A549 treated with Mapracorat at 1 μM for 4 hours (cell line): ENCODE measurements at places on chromosomes 5 and 9. TPM values are rescaled to one million over a fixed set of nuclear protein-coding genes. Genes with fewer than 3 reads are reported as not detected.

RMRP gene
- total RNA-seq: 8.1 to 20.9 TPM (median 15.0 TPM) in 4 of 5 replicates, not detected in the other

RAPGEF6 gene
- total RNA-seq: 7.8 to 11.6 TPM (median 10.1 TPM) in 5 replicates

MPDZ gene
- total RNA-seq: 10.0 to 12.5 TPM (median 12.2 TPM) in 5 replicates

PRSS3 gene
- total RNA-seq: 11.8 to 13.5 TPM (median 12.6 TPM) in 5 replicates

SLC34A1 gene
- not detected in 5 replicates for total RNA-seq

ZNF462 gene
- total RNA-seq: 3.5 to 4.4 TPM (median 4.2 TPM) in 5 replicates

ZCCHC9 gene
- total RNA-seq: 24.7 to 28.1 TPM (median 26.3 TPM) in 5 replicates

ORM2 gene
- not detected in 5 replicates for total RNA-seq

S1PR3 gene
- 70.4 to 85.7 TPM (median 79.0 TPM) in 5 replicates for total RNA-seq

PRR16 gene
- total RNA-seq: not detected in 5 replicates

MRPS27 gene
- 51.0 to 55.0 TPM (median 53.0 TPM) in 5 replicates for total RNA-seq

C5orf52 gene
- total RNA-seq: not detected in 5 replicates

IL4 gene
- not detected in 5 replicates for total RNA-seq

FGD3 gene
- 0.08 to 0.55 TPM (median 0.37 TPM) in 5 replicates for total RNA-seq

IL13 gene
- 0.11 to 0.14 TPM in 2 of 5 replicates, not detected in the others for total RNA-seq

DDX4 gene
- total RNA-seq: not detected in 5 replicates

GPX3 gene
- 14.9 to 20.3 TPM (median 17.4 TPM) in 5 replicates for total RNA-seq

NOXA1 gene
- total RNA-seq: 0.77 to 2.0 TPM (median 1.7 TPM) in 5 replicates

SPINK13 gene
- 0.27 to 0.30 TPM (median 0.27 TPM) in 3 of 5 replicates, not detected in the others for total RNA-seq

BNC2 gene
- 4.1 to 6.7 TPM (median 5.2 TPM) in 5 replicates for total RNA-seq

CEMIP2 gene
- total RNA-seq: 63.4 to 84.4 TPM (median 63.6 TPM) in 5 replicates

JMY gene
- 2.2 to 3.4 TPM (median 3.0 TPM) in 5 replicates for total RNA-seq

TOR1B gene
- 21.4 to 26.4 TPM (median 24.9 TPM) in 5 replicates for total RNA-seq

PRLR gene
- total RNA-seq: 0.02 to 0.28 TPM (median 0.09 TPM) in 4 of 5 replicates, not detected in the other

IFNA16 gene
- not detected in 5 replicates for total RNA-seq

GCNT4 gene
- 0.27 to 0.40 TPM (median 0.36 TPM) in 5 replicates for total RNA-seq

SURF6 gene
- 19.3 to 31.1 TPM (median 26.5 TPM) in 5 replicates for total RNA-seq

CTXN3 gene
- total RNA-seq: not detected in 5 replicates
